Omental fat pad (tissue), 4 donors: ENCODE measurements at places on chromosomes 5 and 9.

DNA sequence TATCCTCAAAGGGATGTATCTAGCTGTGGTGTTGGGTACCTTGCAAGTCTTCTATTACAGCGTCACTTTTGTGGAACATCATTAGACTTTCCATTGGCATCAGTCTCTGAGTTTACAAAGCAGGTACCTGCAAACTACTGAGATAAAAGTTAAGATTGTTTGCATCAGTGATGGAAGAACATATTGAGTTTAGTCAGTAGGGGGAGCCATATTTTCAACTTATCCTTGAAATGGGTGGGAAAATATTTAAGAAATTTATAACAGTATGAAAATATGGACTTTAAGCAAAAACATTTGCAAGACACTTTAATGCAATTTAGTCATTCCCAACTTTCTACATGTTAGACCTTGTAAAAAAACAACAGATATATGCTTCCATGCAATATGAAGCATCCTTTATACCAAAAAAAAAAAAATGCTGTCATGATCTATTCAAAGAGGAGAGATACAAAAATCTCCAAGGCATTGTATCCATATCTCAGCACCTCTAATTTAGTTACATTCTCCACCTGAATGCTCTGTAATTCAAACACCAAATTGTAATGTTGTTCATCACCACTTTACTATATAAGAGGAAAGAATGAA lies 98.6 kb upstream of the ADAMTS19 start:
- DNase-seq: no peak

GRCh38 chr5:180438785-180439780 lies 55.1 kb upstream of the CNOT6 start:
- DNase-seq: no peak

DNA sequence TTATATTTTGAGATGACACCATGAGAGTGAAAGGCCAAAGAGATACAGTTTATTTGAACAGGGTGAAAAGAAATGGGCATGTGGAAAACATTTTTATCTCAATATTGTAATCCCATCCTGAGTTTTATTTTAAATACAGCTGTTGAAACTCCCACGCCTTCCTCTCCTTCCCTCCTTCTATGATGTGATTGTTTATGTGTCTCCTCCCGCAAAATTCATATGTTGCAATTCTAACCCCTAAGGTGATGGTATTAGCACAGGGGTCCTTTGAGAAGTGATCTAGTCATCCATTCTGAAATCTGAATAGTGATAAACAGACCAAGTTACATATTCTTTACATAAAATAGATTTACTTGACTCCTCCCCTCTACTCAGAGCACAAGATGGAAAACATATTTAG lies 1275.4 kb upstream of the C9orf72 start:
- DNase-seq: no peak

- DNase-seq: no peak
Measured at GRCh38 chr9:135341612-135342169, 137.9 kb upstream of the PPP1R26 start.
